ENCODE measurements at places on chromosomes 11 and 22.

GRCh38 chr11:129489249-129489648, 113.6 kb downstream of the BARX2 start:
- no peak for DNase-seq

DNA sequence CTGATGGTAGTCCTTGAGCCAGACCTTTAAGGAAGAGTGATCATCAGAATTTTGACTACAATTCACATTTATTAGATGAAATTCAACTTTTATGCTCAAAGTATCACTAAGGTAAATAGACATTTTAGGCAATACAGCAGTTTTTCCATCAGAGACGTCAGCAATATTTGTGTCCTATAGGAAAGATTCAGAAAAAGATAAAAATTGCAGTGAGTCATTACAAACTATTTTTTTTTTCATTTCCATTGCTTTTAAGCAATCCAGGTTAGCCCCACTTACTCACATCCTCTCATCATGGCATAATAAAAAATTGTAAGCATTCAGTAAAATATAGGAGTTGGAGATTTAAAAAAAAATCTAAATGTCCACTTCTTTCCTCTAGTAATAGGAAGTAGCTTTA, 46.9 kb downstream of the MSANTD4 start:
- DNase-seq = no peak

DNA sequence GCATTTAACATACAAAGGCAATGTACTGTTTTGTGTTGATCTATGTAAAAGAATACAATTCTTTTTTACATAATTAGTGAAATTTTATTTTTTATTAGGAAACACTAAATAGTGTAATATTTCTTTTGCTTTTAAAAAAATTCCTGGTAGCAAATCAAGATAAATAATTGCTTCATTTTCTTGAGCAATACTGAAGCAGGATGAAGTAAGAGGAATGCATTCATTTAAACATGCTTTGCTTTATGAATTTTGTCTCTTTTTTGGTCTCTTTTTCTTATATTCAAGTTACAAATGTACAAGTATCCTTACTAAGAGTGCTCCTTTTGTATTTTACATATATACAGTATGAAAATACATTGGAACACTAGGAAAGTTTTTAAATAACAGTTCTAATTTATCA, 144.4 kb upstream of the TEAD1 start:
- no peak for DNase-seq

GRCh38 chr11:127627629-127628457, 627.3 kb upstream of the KIRREL3 start:
- no peak for DNase-seq

GRCh38 chr11:110085255-110085838, 7.8 kb upstream of the ZC3H12C start:
- DNase-seq = no peak

GRCh38 chr22:40720538-40721256, 41.4 kb downstream of the MCHR1 start:
- no peak for DNase-seq

- peak; percentile 84 for DNase-seq
Observed at GRCh38 chr11:64206457-64207255, at the start of gene FERMT3. FERMT3 (plus strand) TSS chr11:64206721; CDS start chr11:64207365, 644 bp downstream.

- DNase-seq = no peak
Observed at GRCh38 chr11:133058501-133058900, 473.8 kb downstream of the OPCML start.

GRCh38 chr22:30266445-30267381, at the start of gene OSM:
OSM (minus strand) TSS chr22:30266851; CDS start chr22:30266799, 52 bp downstream.
- peak; percentile 82 for DNase-seq

- DNase-seq = no peak
Observed at GRCh38 chr11:87137711-87138110, 100.0 kb downstream of the TMEM135 start.

DNA sequence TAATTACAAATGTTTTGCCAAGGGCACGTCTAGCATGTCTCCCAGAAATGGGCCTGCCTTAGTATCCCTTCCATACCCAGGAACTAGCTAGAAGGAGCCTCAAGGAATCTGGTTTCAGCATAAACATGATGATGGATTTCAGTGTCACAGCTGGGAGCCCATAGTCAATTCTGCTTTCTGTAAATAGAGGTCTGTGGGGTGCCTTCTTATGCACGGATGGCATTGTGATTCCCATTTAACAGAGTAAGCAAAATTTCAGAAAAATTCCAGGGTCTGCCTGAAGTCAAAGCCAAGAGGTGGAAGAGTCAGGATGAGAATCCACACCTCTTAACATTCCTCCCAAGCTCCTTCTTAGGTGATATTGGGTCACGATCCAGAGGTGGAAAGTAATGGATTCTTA, 12.1 kb downstream of the DUSP18 start:
- DNase-seq = no peak

- no peak for DNase-seq
Observed at GRCh38 chr11:27688076-27688475, 12.2 kb downstream of the BDNF start.

DNA sequence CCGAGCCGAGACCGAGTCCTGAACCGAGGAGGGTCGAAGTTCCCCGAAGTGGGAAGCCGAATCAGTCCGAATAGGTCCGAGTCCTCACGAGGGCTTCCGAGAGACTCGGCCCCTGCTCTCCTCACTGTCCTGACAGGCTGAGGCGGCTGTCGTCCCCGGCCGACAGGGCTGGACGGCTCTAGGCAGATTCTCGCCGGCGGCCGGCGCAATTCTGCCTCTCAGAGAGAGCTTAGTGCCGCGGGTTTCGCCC, 191 bp upstream of the DEAF1 start:
- no peak for DNase-seq

GRCh38 chr22:46673662-46674236, 53.6 kb downstream of the GRAMD4 start:
- no peak for DNase-seq

DNA sequence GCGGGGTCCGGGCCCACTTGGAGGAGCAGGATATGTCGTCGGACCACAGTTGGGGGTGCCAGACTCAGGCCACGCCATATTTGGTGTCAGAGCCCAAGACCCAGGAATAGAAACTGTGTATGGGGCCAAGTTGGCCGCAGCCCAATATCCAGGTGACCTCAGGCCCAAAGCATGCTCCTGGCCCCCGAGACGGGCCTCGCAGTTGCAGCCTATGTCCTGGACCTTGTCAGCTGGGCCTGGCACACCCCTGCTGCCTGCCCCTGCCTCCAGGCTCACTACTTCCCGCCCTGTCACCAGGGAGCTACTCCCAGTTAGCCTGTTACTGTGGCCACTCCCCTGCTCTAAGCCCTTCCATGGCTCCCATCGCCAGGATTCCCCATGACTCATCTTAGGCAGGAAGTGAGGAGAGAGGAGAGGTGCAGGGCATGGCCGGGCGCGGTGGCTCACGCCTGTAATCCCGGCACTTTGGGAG, 23.1 kb downstream of the A4GALT start:
- no peak for DNase-seq

DNA sequence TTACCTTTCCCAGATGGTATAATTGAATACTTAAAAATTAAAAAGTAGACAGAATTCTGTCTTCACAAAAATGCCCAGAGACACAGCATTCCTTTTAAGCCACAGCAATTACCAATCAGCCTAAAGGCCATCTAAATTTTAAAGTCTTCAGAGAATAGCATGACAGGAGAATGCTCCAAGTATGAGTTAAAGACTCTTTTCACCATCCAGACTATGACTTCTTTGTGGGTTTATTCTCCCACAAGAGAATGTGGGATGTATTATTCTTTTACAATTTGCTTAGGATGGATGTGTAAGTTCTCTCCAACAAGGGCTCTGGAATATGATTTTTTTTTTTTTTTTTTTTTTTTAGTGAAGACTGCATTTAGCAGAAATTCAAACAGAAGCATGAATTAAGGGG, 249.9 kb downstream of the TTC28 start:
- no peak for DNase-seq

GRCh38 chr11:131962818-131963217, 592.4 kb downstream of the NTM start:
- no peak for DNase-seq

DNA sequence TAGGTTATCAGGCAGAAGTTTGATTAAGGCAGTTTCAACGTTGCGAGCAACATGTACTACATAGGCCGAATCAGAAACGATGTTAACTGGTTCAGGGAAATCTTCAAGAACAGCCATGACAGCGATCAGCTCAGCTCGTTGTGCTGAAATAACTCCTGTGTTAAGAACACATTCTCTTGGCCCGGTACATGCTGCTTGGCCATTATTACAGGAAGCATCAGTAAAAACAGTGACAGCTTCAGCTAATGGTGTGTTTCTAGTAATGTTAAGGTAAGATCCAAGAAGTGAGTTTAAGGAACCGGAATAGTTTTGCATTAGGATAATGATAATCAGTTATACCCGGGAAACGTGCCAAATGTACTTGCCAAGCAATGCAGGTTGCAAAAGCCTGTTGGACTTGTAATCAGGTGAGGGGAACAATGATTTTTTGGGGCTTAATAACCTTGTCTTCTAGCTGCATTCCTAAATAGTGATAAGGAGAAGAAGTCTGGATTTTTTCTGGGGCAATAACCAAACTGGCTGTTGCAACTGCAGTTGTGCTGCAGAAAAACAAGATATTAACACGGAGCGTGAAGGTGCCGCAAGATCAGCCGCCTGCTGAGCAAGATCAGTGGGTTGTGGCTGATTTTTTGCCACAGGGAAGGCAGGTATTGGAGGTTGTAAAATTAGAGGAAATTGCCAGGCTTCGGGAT, 14.3 kb downstream of the OR52K1 start:
- DNase-seq = no peak

- no peak for DNase-seq
Observed at GRCh38 chr11:57222239-57222638, 14.8 kb downstream of the APLNR start.

GRCh38 chr11:134243913-134244312, 9.2 kb downstream of the THYN1 start:
- no peak for DNase-seq

DNA sequence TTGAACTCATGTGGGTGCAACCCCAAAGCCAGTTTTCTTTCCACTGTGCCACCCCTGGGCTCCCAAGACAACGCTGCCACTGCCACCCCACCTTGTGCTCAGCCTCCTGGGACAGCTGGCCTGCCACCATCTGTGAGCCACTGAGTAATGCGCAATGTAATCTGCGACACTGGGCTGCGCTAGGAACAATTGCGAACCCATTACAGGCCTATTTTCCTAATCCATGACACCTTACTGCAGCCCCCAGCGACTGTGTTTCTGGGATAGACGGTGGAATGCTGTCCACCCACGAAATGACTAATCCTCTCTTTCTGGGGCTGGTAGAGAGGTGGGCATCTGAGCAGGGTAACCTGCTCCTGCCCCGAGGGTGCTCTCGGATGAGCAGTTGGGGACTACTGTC, 22.2 kb downstream of the FLRT1 start:
- DNase-seq = no peak

DNA sequence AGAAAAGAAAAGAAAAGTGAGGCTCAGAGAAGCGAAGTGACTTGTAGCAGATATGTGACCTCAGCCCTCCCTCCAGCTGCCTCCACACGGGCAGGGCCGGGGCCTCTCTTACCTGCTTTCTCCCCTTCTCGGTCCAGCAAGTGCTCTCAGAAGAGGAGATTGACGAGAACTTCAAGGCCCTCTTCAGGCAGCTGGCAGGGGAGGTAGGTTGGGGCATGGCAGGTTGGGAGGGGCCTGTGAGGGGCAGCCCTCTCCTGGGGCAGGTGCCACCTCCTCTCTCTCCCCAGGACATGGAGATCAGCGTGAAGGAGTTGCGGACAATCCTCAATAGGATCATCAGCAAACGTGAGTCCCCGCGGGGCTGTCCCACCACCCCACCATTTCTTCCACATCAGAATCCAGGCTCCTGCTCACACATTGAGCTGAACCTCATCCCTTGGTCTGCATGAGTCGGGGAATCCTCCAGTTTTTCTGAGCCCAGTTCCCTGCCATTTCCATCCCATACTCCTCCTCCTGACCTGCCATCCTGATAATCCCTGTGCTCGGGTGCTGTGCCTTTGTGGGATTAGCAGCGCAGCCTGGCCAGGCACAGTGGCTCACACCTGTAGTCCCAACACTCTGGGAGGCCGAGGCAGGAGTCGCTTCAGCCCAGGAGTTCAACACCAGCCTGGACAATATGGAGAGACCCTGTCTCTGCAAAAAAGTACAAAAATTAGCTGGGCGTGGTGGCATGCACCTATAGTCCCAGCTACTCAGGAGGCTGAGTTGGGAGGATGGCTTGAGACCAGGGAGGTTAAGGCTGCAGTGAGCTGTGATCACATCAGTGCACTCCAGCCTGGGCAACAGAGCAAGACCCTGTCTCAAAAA, 26.4 kb downstream of the CAPN1 start:
- DNase-seq = no peak

DNA sequence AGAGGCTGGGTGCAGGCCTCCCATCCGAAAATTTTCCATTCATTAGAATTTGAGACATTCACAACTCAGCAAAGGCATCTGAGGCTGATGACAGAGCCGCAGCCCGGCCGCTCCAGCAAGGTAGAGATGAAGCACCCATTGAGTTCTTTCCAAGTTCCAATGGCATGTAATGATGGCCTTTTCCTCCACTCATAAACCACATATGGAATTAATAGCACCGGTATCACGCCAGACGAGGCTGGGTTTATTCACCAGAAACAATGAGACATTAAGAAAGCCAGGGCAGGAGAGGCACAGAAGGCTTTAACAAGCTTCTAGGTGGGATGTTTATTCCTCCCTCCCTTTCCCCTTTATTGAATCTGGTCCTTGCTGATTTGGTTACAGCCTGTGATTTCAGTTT, 534.4 kb downstream of the MN1 start:
- no peak for DNase-seq

GRCh38 chr11:116931206-116931953, 94.0 kb upstream of the APOA1 start:
- no peak for DNase-seq

GRCh38 chr11:17979770-17980371, 33.0 kb downstream of the SERGEF start:
- peak; percentile 37 for DNase-seq

- DNase-seq = no peak
Observed at GRCh38 chr11:109018639-109019038, 353.8 kb downstream of the DDX10 start.

- no peak for DNase-seq
Observed at GRCh38 chr11:32280339-32280738, 155.0 kb downstream of the WT1 start.

DNA sequence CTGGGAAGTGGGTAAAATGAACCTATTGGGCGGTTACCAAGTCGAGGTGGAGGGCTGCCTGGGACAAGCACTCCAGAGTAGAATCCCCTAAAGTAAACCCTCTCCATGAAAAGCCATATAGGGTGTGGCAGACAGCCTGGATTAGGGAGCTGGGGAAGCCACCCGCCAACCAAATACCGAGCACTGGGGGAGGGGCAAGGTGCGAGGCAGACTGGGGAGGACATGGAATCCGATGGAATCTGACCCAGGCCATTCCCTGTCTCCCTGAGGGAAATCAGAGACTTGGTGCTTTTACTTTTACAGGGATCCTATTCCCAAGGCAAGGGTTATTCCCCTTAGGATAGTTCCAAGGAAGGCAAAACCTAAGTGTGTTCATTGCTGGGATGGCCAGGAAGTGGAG, 130.9 kb upstream of the HSD17B12 start:
- no peak for DNase-seq

All from activated T-cell treated with anti-CD3 and anti-CD28 coated beads, Interleukin-2, amount 50 U/mL, for 24 hours (primary cell).